ENCODE measurements at places on chromosomes 12 and 14.

DNA sequence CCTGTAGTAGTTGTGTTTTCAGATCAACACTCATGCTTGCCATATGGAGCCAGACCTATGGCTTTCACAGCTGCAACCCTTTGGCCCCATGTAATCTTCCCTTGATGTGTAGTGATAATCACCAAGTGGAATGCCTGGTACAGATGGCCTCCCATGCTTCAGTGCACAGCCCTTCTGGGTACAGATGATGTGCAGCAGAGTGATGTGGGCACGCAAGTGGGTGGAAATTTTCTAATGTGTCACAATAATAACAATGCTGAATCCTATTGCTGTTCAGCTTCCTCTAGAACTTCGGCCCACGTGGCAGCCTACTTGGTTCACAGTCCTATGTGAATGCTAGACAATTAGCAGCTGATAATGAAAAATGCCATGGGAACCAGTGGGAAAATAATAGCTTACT is 188.1 kb downstream of the SNAPC1 start:
- DNase-seq = no peak

GRCh38 chr12:109289004-109289403 is 20.1 kb downstream of the FOXN4 start:
- no peak for DNase-seq

DNA sequence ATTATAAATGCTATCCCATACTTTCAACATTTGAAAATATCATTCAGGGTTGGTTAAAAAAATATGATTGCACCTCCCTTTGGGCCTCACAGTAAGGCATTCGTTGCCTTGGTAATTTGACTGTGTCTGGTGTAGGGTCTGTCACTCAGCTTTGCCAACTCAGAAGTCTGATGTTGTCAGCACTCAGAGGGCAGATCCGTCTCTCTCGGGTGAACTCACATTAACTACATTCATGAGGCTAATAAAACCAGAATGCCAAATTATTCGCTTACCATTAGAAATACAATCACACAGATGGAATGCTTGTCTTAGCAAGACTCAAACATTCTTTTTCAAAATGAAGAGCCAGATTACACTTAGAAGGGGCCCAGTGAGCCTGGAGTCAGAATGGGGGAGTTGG is 53.0 kb downstream of the NPAS3 start:
- no peak for DNase-seq

GRCh38 chr12:1117970-1118563 is 127.0 kb downstream of the ERC1 start:
- DNase-seq = peak; percentile 53

GRCh38 chr12:97275256-97275655 is 187.3 kb upstream of the RMST start:
- DNase-seq = no peak

GRCh38 chr12:56863789-56864188 is 70.4 kb downstream of the SDR9C7 start:
- DNase-seq = no peak

DNA sequence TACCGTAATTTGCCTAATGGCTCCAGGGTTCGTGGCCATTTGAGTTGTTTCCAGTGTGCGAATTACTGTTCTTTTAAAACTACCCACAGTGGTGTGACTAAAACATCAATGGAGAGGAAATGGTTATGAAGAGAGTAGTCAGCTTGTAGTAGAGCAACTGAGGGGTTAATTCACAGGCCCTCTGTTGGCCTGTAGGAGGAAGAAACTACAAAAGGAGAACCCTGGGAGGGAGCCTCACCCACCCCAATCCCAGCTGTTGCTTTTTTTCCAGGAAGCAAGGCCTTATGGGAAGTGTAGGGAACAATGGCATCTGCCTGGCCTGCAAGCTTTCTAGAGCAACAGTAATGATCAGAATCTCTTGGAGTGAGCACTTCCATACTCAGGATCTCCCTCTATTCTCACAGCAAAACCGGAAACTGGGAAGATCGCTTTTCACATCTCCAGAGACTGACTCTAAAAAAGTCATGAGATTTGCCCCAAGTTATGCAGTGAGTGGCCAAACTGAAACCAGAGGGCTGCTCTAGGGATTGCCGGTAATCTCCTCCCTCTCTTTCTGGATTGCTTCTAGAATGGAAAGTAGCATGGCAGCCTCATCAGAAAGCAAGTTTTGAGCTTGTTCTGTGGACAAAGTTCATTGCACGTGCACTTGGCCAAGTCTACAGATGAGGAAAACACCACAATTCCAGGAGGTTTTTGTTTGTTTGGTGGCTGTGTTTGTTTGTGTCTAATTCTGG is 125.3 kb upstream of the PWP1 start:
- DNase-seq = no peak

DNA sequence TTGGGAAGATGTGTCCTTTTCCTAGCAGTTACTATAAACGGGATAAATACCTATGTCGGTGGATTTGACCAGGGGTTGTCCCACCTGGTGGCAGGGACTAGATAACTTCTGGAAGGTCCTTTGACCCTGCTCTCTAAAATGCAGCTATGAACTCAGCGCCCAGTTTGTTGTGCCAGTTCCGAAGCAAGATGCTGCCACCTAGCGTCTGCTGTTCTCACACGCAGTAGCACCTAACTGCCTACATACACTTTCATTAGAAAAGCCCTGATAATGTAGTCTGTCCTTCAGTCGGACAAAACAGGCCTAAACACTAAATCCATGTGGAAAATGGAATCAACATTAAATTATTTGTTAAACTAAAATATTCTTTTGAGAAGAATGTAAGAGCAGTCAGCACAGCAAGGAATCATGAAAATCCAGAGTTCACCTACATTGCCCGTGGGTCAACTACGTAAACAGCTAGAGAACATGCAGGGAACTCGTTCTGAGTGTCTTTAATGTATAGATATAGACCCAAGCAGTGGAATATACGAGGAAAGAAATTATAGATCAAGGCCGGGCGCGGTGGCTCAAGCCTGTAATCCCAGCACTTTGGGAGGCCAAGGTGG is 51.1 kb upstream of the CRACR2A start:
- peak; percentile 36 for DNase-seq

DNA sequence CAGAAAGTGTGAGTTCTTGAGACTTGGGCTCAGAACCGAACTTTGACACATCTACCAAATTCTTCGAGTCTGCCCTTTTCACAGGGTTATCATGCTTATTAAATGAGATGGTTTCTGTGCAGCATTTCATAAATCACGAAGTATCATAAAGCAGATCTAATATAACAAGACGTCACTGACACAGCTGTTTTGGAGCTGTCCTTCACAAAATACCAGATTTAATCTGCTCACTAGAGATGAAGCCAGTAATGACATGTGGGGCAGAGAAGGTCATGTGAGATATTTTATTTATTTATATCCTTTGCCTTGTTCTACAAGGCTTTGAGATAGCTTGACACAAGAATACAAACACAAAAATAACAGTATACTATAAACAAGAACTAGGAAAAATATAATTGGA is 127.0 kb downstream of the RPAP3 start:
- DNase-seq = no peak

DNA sequence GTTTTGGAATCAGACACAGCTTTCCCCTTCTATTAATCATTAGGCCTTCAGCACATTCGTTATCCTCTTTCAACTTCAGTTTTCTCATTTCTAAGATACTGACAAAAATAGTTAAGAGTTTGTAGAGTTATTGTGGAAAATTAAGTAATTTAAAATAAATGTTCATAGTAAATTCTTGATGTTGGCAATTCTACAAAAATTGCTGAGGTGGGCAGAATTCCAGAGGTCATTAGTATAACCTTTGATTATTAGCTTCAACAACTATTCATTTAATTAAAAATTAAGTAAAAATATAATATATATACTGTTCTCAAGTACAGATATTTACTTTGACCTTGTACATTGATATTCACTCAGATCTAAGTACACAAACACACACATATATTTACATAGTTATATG is 58.5 kb downstream of the DIO2 start:
- no peak for DNase-seq

GRCh38 chr12:12017798-12018197 is 52.9 kb upstream of the BCL2L14 start:
- no peak for DNase-seq

- DNase-seq = no peak
Observed at GRCh38 chr14:67472726-67473125, 15.8 kb downstream of the TMEM229B start.

- no peak for DNase-seq
Observed at GRCh38 chr12:38162708-38163441, 153.7 kb upstream of the ALG10B start.

- no peak for DNase-seq
Observed at GRCh38 chr12:62977418-62977817, 42.5 kb upstream of the PPM1H start.

DNA sequence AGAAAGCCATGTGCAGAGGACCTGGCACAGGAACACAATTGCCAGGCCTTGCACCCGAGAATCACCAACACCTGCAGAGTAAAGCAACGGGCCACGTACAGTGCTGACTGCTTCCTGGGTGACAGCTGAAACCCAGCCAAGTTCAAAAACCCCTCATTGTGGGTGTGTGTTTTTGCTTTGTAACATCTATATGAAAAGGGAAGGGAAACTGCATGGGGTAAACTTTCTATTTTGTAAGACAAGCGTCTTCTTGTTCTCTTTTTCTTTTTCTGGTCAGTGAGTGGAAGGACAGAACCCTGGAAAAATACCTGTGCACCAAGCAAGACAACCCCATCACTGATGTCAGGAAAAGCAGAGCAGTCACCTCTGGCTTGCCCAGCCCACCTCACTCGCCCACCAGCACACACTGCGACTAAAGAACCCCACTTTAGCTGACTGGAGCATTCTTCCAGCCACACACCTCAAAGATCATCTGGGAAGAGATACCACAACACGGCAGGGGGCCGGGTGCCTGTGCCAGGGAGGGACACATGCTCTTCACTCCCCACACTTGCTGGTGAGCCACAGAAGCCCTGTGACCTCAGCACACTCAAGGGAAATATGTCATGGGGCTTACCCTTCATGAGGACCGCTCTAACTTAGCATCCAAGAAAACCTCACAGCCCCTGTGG is 172.3 kb downstream of the NDUFA12 start:
- no peak for DNase-seq

DNA sequence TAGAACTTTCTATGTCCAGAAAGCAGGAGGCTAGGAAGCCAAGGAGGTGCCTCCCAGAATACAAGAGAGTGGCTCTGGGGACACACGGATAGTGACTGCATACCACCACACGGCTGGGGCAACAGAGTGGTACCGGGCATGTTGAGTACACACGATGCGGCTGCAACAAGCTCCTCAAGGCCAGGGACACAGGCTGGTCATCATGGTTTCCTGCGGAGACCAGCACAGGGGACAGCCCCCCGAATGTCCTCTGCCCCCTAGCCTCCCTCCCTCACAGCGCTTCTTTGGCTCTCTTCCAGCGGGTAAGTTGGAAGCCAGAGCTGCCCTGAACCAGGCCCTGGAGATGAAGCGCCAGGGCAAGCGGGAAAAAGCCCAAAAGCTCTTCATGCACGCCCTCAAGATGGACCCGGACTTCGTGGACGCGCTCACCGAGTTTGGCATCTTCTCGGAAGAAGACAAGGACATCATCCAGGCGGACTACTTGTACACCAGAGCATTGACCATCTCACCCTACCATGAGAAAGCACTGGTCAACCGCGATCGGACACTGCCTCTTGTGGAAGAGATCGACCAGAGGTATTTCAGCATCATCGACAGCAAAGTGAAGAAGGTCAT is 3.1 kb downstream of the FICD start:
- no peak for DNase-seq

- no peak for DNase-seq
Observed at GRCh38 chr14:63174760-63175191, 29.5 kb upstream of the RHOJ start.

DNA sequence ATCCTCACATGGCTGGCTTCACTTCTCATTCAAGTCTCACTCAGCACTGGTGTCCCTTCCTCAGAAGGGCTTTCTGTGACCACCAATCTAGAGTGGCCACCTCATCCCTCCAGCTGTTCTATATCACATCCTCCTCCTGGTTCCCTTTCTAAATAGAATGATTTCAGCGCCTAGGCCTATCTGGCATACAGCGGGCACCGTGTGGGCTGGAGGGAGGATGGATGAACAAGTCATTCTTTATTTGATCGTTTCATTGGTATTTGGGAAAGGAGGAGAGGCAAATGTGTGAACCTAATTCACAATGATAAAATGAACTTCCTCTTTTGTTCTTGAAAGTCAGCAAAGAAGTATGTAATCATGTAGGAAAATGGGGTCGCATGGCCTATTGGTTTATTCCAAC is 394.2 kb downstream of the DPF3 start:
- DNase-seq = no peak

DNA sequence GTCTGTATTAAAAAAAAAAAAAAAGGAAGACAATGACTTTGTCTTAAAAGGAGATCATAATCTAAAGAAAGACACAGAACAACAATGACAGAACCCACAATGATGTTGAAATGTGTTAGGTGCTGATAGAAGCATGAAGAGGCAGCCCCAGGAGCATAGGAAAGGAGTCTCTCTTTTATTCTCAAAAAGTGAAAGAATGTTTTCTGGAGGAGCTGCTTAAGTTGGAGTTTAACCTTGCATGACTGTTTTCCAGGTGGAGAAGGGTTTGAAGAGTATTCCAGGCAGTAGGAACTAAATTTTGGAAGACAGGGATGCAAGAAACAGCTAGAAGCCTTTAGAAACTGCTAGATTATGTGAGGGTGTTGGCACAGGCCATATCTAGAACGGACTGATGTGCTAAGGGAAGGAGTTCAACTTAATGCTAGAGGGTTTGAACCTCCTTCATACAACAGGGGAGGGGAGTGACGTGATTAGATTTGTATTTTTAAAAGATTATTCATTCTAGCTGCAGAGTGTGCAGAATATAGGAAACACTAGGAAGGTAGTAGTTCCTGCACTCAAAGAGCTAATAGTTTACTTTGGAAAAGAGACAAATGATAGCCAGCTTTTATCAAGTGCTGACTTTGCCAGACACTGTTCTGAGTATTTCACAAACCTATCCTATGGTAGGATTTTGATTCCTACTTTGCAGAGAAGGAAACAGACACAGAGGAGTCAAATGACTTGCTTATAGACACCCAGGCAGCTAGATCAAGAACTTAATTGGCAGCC is 4.6 kb upstream of the RPL6 start:
- no peak for DNase-seq

DNA sequence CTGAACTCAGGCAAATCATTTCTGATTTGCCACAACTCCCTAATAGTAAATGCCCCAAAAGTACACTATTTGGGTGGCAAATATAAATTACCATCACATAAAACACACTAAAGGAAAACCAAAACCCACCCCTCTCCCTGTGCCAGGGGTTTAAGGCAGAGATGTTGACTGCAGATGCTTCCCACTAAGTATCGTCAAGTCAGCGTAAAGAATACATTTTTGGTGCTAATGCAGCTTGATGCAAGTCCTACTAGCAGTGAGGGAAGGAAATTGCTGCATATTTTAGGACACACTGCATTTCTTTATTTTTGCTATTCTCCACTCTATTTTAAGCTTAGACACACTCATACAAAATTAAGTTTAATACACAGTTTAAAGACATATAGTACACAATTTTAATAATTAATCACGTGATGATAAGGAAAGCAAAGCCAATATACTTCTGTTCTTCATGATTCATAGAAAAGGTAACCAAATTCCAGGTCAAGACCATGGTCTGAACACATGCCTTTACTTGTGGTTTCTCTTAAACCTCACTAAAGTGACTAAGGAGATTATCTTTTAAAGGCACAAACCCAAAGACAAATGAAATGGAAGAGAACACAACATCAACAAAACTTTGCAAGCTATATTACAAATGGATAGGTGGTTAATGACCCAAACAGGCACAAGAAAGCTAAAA is 162.2 kb downstream of the STXBP6 start:
- no peak for DNase-seq

GRCh38 chr12:112097641-112098040 is 10.9 kb downstream of the NAA25 start:
- no peak for DNase-seq
